ENCODE measurements at places on chromosomes 2 and 18.

DNA sequence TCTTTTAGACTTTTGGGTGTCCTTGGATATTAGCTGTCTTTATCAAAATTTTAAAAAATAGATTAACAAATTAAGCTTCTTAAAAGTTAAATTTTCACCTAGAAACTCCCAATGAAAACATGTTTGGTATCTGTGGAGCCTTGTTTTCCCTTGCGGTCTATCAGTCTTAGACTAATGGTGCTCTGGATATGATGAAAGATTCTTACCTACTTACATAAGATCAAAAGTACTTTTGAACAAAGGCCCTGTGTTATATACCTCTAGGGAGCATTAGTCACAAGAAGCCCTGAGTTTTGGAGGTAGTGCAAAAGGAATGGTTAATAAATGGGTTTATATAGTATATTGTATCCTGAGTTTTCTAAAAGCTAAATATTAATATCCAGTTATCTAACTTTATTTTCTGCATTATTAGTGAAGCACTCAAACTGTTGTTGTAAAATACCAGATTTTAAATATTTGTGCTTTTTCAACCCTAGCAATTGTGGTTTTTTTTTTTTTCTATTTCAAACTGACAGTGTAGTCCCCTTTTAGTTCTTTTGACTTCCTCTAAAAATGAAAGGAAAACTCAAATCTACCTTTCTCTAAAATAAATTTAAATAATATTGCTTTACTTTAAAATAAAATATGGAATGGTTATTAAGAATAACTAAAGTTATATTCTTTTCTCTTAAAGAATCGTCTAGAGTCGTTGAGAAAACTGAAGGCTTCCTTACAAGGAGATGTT, 18.1 kb downstream of the NDC80 start:
- DNase-seq: no peak

DNA sequence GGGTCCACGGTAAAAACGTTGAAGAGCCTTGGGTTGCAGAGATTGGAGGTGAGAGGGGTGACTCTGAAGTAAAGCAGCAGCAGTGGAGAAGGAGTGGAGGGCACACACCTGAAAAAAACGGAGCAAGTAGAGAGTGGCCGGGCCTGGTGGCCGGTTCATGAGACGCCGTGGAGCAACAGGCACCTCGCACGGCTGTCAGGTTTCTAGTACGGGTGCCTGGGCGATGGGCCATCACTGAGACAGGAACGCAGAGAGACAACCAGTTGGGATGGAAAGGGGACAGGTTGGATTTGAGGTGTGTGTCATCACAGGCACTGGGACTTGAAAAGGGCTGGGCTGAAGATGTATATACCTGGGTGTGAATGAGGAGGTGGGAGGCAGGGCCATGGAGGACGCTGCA, 104.2 kb downstream of the MTCL1 start:
- DNase-seq: no peak

DNA sequence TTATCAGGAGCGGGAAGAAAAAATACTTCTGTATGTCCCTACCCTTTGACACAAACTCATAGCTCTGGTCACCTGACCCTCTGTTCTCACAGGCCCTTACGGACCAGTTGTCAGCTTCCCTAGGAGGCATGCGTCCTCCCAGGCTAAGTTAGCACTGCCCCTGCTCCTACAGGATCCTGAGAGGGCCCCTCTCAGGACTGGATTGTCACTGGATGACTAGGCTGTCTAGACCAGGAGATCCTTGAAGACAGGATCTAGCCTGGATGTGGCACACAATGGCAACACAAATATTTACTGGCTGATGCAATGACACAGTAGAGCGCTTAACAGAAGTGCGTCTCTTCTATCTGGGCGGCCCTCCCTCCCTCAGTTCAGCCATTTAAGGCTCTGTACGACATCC, 7.7 kb downstream of the FAM228A start:
- no peak for DNase-seq

DNA sequence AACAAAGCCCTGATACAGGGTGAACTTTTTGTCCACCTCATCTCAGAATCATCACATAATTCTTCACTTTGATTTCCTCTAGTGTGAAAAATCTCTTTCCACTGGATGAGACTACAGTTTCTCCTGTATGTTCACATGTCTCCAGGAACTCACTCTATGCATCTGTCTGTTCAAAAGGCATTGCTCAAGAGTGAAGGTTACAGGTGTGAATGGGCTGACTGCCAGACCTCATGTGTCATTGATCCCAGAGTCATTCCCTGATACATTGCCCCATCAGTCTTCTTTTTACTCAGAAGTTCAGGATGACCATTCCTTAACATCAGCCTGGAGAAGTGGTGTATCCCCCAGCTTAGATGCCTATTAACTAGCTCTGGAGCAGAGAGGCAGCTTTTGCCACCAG, 4.4 kb upstream of the DSC3 start:
- DNase-seq: no peak

- no peak for DNase-seq
Observed at GRCh38 chr2:156752042-156752441, 315.9 kb downstream of the GPD2 start.

DNA sequence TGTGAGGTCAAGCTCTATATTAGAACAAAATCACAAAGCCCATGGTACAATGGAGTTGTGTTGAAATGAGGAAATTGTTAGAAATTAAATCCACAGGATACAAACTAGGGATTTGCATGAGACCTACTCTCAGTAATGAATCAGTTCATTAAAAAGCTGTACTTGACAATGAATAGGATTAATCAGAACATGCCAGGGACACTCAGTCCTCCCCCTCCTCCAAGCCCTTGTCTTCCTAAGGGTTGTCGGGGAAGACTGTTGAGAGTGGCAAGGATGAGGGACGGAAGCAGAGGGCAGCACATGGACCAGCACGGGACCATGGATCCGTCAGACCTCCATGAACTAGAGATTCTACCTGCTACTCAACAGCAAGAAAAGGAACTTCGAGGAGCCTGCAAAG, 39.8 kb downstream of the SPRED2 start:
- DNase-seq: no peak

GRCh38 chr2:204114295-204115136, 178.0 kb downstream of the ICOS start:
- DNase-seq: no peak

Data from BJ (cell line).